CD8-positive, alpha-beta T cell (primary cell): ENCODE measurements at places on chromosomes 5 and 9.

- no peak for DNase-seq
Measured at GRCh38 chr9:135029871-135030565, 57.5 kb upstream of the OLFM1 start.

GRCh38 chr5:880816-881550, 11.6 kb downstream of the BRD9 start:
- DNase-seq, result no peak

GRCh38 chr9:33255471-33255870, 9.0 kb downstream of the BAG1 start:
- no peak for DNase-seq

DNA sequence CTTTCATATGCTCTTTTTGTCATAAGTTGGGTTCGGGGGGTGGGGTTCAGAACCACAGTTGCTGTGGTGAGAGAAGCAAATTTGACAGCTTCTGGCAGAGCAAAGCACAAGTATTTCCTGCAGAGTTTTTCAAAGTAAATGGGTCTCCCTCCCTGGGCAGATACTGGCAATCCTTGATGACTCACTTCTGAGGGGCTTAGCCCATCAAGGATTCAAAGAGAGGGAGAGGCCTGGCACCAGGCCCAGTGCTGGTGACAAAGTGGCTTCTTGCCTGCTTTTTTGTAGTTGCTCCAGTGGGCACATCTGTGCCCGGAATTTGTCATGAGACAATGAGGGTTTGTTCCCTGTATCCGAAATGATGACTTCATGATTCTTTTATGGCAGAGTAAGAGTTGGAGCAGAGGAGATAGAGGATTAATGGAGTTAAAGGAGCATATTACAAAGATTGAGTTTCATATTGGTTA, 46.6 kb upstream of the TNC start:
- no peak for DNase-seq

DNA sequence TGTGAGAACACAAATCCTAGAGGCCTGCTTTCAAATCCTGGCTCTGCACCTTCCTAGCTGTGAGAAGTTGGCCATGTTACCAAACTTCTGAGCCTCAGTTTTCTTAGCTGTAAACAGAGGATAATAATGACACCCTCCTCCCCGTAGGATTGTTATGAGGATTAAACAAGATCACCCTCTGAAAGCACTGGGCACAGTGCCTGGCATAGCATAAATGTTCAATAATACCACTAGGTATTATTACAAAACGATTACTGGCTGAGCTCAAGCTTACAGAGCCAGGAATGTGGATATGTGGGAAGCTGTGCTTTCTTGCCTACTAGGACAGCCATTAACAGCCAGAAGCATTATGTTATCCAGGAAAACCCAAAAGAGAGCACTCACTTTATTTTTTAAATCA, 30.8 kb upstream of the POU4F3 start:
- no peak for DNase-seq

DNA sequence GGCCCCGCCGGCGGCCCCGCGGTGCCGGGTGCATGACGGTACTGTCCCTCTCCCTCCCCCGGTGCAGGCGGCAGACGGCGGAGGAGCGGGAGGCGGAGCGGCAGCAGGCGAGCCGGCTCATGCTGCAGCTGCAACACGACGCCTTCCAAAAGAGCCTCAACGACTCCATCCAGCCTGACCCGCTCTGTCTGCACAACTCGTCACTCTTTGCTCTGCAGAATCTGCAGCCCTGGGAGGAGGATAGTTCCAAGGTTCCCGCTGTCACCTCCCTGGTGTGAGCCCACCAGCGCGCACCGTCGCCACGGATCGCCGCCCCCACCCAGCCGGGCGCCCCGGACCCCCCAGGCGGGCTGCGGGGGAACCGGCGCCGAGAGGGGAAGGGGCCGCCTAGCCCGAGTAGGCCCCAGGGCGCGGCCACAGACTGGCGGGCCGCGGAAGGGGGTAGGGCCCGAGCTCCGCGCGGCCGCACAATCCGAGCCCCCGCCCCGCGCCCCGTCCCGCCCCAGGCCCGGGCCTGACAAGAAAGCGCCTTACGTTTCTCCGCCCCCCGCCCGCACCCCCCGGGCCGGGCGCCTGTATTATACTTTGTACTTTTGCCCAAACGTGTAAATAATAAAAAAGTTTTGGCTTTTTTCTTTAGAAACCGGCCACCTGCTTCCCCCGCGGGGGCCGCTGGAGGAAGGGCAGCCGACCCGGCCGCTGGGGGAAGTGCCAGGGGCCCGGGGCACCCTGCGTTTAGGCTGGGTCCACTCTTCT, 2.5 kb downstream of the TLX3 start:
- DNase-seq, result no peak

GRCh38 chr5:92641031-92641962, 939.7 kb downstream of the NR2F1-AS1 start:
- DNase-seq, result no peak

- no peak for DNase-seq
Measured at GRCh38 chr5:150350524-150351344, 6.8 kb upstream of the TCOF1 start.

GRCh38 chr9:96040591-96041461, 165.3 kb downstream of the ERCC6L2 start:
- DNase-seq, result no peak
